Activated CD8-positive, alpha-beta memory T cell treated with anti-CD3 and anti-CD28 coated beads for 48 hours (primary cell): ENCODE measurements at places on chromosomes 7 and 10.

- no peak for DNase-seq
These were observed 32.1 kb upstream of the RHEB start for GRCh38 chr7:151551820-151552219.

DNA sequence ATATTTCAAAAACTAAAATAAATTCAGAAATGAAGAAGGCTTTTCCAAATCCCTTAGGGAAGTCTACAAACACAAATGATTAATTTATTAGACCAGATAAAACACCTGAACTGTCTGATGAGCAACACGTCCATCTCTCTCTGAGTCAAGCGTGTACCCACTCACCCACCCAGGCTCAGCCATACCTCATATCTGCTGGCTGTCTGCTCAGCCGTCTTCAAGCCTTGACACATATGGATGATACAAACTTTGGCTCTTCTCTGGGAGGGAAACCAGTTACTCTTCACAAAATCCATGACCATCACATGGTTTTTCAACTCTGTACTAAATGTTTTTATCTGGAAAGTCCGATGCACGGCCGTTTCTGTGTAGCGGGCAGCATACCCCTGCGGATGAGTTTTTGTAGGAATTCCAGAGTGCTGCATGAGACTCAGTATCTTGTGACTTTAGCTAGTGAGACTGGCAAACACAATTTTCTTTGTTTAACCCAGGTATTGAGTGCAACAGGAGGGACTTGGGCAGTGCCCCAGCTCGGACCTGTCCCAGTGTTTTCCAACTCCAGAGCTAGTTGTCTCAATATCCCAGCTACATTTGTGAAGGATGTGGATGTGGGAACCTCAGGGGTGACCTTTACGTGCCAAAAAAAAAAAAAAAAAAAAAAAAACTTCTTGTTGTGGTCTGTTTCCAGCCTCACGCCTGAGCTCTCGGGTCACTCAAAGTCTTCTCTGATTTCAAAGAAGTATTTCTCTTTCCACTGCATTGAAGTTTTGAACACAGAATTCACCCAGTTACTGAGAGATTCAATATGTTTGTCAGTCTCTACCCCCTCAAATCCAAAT is at the start of gene C10orf90:
Gene C10orf90 (minus strand): TSS at position 638 of the 839 bp plus-strand sequence. CDS start 213 bp downstream, at position 425.
- no peak for DNase-seq

DNA sequence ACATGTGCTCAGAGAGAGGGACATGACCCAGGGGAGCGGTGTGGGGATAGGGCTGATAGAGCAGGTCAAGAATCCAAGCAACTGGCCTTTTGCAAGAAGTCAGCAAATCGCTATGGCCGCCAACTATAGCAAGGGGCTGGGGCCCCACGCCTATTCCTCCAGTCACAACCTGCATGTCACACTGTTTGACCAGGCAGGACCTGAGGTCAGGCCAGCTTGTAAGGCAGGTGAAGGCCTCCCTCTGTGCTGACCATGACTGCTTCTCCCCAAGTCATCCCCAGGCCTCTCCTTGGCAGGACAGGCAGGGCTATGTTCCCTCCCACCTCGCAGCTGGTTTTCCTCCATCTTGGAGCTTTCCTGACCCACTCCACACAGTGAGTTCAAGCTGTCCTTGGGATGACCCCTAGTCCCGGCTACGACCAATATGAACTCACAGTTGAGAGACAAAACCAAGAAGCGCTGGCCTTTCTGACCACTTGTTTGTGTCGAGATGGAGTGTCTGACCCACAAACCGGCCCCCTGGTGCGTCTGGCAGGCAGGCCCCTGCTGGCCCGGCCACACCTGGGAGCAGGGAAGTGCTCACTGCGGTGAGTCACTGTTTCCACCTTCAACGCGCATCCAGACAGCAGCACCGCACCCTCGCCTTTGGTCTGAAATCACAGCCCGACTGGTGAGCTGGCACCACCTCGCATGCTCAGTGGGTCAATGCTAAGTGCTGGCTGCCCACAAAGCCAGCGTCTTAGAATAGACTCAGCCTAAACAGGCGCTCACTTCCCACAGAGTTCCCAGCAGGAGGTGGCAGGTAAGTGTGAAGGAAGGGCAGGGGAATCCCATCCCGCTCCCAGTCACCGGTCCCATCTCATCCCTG is 81.4 kb downstream of the VWA2 start:
- DNase-seq = no peak

- DNase-seq = no peak
These were observed 5.7 kb upstream of the VIM start for GRCh38 chr10:17222329-17222728.

DNA sequence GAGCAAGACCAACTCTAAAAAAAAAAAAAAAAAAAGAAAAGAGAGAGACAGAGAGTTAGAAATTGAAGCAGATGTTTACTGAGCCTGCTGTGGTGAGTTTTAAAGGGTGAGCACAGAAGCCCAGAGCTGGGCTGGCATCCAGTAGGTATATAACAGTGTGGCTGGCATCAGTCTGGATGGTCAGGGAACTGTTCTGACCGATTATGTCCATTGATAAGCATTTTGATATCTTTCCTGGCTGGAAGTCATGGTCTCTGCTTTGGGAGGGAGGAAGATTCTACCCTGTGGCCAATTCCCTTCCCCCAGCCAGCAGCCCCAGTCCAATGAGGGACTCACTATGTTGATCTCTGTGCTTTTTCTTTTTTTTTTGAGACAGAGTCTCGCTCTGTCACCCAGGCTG is 65.2 kb upstream of the PODXL start:
- DNase-seq = no peak

- no peak for DNase-seq
These were observed 487.8 kb downstream of the ZNF33B start for GRCh38 chr10:42150428-42151061.

- no peak for DNase-seq
These were observed 486.4 kb upstream of the MKI67 start for GRCh38 chr10:128612631-128613030.

GRCh38 chr7:50226669-50227068 is 77.8 kb upstream of the IKZF1 start:
- no peak for DNase-seq

DNA sequence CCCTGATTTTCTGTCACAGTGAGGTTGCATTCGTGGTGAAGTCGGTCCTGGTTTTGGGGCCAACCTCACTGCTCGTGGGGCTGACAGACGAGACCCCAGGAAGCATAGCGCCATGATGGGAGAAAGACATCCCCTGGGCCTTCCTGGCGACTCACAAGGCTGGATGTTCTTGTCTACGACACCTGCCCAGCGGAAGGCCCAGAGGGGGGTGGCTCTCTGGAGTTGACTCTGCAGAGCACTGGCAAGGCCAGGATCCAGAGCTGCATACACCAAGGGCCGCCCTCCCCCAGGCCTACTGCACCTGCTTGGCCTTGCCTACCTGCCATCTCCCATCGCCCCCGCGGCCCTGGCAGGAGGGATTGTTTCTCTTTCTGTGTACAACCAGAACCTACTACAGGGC is 608.9 kb downstream of the PTPRN2 start:
- no peak for DNase-seq

GRCh38 chr10:96502561-96503282 is 11.0 kb downstream of the TLL2 start:
- DNase-seq = no peak

DNA sequence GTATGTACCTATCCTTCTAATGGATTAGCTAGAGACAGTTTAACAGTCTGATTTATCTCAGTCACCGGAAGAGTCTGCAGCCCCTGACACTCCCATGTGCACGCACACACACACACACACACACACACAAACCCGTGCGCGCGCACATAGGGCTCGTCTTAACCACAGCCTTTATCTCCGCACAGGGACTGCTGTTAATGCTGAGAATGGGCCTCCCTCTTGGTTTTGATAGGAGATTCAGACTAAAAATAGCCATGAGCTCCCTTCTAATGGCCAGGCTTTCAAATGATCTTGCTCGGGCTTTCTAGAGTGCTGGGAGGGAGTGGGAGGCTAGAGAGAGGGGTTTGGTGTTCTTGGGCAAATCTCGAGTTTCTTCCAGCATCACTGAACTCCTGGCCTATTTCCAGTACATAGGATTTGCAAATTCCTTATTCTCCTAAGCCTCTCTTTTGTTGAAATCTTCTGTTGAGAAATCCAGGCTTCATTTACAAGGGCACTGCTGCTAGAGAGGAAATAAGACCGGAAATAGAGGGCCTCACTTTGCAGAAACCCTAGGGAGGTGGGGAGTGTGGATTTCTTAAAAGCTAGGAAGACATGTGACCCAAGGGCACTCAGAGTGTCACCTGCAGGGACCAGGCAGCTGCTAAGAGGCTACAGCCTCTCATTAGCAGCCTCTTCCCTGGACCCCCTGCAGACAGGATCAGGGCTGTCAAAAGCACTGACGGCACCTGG is 2.4 kb downstream of the TMEM72 start:
- no peak for DNase-seq

DNA sequence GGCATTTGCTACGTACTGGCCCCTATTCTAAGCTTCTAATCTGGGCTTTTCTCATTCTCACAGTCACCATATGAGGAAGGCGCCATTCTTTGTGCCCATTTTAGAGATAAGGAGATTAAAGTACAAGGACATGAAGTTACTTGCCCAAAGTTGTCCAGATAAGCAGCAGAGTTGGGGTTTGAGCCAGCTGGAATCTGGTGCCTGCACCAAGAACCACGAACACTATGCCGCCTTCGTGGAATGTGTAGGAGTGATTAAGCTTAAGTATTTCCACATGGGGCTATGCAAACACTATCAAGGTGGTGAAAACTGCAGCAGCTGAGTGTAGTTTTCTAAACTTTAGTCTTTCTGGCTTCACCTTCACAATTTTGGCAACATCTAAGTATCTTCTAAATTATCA is 342.7 kb upstream of the ETV1 start:
- DNase-seq = no peak

- DNase-seq = no peak
These were observed 146.3 kb downstream of the GPR85 start for GRCh38 chr7:112940314-112940732.
